ENCODE measurements at places on chromosomes 12 and 14. TPM values are rescaled to one million over a fixed set of nuclear protein-coding genes. Genes with fewer than 3 reads are reported as not detected.

GRCh38 chr12:106493531-106493930 is 89.3 kb upstream of the RFX4 start:
- DNase-seq: no peak

DNA sequence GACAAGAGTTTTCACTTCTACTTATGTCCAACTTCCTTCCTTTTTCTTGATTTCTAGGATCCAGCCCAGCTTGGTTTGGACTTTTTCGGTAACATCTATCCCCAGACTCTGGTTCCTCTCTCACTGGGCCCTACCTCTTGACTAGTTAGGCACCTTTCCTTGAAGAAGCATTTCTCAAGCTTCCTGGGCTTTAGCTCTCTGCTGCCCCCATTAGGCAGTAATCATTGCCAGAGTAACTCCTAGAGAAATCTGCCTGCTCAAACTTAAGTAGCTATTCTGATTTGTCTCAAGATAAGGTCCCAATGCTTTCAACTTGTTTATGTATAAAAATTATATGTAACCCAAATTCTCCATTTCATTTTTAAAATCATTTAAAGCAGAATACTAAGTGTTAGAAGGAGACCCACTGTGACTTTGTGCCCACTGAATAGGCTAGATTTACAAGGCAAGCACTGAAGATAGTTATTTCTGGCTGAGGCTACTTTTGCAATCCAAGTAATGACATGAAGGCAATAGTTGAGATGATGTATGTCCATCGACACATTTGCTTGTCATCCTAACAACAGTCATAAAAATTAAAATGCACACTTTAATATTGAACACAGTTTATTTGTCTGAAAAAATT is 275.0 kb upstream of the G2E3 start:
- DNase-seq: peak; percentile 57

- DNase-seq: no peak
These were observed 2.3 kb downstream of the WNT1 start for GRCh38 chr12:48980389-48980952.

DNA sequence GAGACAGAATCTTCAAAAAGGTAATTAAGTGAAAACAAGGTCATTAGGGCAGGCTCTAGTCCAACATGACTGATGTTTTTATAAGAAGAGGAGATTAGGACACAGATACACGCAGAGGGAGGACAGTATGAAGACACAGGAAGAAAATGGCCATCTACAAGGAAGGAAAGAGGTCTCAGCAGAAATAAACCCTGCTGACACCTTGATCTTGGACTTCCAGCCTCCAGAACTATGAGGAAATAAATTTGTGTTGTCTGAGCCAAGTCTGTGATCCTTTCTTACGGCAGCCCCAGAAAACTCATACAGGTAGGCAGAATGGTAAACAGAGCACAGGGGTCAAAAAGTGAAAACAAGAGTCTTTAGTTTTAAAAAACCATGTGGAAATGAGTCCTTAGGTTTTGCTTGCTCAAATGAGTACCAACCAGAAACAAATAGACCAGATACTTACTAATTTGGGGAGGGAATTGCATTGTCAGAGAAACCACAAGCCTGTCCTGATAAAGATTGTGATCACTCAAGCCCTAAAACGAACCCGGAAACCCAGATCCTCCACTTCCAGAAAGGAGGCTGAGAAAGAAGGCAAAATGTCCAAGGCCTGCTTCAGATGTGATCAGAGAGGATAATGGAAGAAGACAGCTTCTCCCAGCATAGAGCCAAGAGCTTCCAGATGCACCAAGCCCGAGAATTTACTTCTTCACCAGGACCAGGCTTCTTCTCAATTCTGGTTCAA is 93.9 kb downstream of the DUSP6 start:
- DNase-seq: no peak

The KCNJ8 gene
- 0.23 TPM for total RNA-seq

The CNTN1 gene
- total RNA-seq: 0.46 TPM

The SMCO2 gene
- total RNA-seq: 0.46 TPM

- DNase-seq: no peak
These were observed 2.3 kb upstream of the MYBPC1 start for GRCh38 chr12:101592448-101592847.

- no peak for DNase-seq
These were observed 15.6 kb downstream of the DGKA start for GRCh38 chr12:55946553-55946952.

GRCh38 chr14:45290547-45290946 is 37.5 kb upstream of the MIS18BP1 start:
- no peak for DNase-seq

- no peak for DNase-seq
These were observed 56.2 kb upstream of the CCDC198 start for GRCh38 chr14:57549765-57550420.

DNA sequence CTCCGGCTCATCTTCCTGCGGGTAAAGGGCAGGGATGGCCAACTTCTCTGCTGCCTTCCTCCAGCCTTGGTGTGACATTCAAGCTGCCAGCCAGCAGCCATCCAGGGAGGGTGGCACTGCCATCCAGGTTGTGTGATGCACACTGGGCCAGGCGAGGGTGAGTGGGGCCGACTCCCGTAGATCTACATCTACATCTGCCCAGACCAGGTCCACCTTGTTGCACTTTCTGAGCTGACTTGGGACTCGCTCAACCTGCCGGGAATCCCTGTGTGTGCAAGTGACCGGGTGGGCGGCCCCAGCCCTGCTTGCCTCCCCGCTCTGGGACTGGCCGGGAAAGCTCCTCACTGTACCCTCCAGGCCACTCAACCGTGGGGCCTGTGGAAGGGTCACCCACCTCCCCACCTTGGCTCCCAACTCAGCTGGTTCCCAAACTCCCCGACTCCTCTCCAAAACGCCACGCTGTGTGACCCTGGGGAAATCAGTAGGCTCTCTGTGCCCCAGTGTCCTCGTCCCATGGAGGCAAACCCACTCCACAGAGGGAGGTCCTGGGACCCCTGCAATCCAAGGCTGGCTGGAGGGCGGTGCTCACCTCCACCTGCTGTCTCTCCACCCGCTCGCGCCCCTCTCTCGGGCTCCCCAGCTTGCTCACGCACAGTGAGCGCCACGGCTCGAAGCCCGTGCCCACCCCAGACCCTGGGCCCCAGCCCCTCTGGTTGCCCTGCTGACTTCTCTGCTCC is 14.7 kb downstream of the JAG2 start:
- DNase-seq: no peak

Measured in endothelial cell (in vitro differentiated cells).